ENCODE measurements at places on chromosomes 4 and X. TPM values are rescaled to one million over a fixed set of nuclear protein-coding genes. Genes with fewer than 3 reads are reported as not detected.

GRCh38 chr4:22339491-22339890, 176.4 kb downstream of the ADGRA3 start:
- no peak for DNase-seq

- peak; percentile 32 for DNase-seq
Observed at GRCh38 chrX:153327561-153327960, 6.0 kb upstream of the PNMA6F start.

DNA sequence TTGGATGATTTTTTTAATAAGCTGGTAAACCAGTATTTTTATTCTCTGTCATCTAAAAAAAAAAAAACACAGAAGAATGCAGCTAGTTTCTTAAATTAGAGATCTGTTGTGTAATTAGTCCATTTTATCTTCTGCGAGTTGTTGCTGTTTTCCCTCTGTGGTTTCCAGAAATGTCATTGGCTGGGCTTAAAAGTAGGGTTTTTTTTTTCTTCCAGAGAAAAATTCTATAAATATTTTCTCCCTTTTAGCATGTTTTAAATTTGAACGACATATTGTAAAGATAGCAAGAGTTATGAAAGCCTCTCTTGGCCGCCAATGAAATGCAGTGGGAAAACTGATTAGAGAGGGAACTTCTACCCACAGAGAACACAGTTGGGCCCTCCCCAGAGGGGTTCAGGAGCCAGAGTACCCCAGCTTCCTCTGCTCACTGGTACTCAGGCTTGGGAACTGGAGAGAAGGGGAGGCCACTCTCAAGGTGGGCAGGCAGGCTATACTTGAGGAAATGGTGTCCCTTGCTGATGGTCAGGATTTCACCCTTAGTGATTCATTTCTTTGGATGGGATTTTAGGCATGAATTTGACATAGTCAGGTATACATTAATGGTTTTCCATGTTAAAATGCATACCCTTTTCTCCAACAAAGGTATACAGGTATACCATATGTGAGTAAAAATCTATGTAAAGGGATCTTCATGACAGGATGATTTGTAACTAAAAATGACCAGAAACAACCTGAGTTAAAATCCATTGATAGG, 166.1 kb downstream of the BCOR start:
- DNase-seq = no peak

GAGE12H gene
- not detected for total RNA-seq

DNA sequence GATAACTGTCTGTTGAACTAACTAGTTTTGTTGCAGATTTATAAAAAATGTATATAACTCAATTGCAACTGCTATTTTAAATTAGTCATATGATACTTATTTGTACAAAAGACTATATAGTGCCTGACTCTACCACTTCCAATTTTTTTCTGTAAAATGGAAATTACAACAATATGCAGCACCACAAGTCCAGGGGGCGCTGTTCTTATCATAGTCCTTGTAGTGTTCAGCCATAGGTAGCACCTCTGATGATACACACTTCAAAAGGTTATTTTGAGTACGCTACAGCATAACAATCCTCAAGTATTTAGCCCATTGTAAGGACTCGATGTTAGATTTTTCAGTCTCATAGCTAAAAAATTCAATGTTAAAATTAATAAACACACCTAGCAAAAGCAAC, 174.9 kb downstream of the CORIN start:
- DNase-seq = no peak

- DNase-seq = no peak
Observed at GRCh38 chr4:87037671-87038334, 103.0 kb downstream of the AFF1 start.

SLC6A8 gene
- total RNA-seq = 77.0 TPM

DNA sequence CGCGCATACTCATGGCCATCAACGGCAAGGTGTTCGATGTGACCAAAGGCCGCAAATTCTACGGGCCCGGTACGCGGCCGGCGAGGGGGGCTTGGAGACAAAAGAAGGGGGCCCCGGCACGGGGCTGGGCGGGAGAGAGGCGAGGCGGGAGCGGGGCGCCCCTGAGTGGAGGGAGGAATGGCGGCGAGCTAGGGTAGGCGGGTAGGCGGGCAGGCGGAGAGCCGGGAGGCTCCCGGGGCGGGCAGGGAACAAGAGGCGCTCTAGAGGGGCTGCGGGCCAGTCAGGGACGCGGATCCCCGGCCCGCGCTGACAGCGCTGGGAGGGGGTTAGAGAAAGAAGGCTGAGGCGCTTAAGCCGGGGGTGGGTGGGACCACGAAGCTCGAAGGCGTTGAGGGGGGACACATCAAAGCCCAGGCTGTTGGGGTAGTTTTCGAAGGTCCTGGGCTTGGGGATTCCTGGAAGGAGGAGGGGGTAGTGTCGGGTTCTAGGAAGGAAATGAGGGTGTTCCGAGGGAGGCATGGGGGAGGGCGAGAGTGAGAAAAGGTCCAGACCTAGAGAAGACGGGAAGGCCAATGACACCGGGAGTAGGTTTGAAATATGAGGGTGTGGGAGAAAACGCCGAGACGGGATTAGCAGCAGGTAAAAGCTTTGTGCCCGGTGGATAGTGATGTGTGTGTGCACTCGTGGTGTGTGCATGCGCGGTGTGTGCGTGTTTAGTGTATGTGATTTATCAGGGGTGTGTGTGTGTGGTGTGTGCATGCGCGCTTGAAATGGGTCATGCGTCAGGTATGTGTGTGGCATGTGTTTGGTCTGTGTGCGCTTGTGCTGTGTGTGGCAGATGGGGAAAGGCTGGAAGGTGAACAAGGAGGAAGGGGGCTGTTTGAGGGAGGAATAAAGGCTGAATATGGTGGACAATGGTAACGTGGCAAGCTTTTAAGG, 807 bp downstream of the PGRMC1 start:
- DNase-seq = no peak

GRCh38 chr4:181684310-181684709, 558.9 kb upstream of the TENM3 start:
- no peak for DNase-seq

DNA sequence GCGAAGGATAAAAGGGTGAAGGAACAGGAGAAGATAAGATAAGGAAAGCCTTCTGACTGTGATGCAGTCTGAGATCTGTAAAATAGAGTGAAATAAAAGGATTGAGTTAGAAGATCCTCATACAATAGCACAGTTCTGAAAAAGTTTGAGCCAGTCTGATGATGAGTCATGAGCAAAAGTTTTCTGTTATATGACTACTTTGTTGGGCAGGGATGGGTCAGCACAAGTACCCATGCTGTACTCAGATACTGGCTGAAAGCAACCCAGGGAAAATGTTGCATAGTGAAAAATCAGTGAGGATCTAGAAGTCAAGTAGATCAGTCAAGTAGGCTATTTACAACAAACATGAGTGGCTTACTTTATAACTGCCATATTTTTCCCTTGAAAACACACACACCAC, 253.5 kb downstream of the PCDH10 start:
- DNase-seq = no peak

CCDC110 gene
- 0.76 TPM for total RNA-seq

DNA sequence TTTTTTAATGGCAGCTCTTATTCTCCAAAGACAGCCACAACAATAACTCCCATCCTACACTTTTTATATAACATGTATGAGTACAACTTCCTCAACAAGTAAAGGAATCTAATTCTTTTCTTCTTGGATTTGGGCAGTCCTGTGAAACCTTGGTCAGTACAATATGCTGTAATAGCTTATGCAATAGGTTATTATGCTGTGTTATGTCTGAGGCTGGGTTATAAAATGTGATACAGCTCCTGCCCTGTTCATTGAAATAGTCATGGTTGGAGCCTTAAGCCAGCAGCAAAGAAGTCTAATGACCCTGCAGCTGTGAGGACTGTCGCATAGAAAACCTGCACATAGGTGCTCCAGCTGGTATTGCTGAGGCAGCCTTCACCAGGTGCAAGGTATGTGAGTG, 215.8 kb upstream of the RASGEF1B start:
- no peak for DNase-seq

SYTL5 gene
- 2.5 TPM for total RNA-seq
